Left lung (tissue), 14 donors: ENCODE measurements at places on chromosomes 1 and 21.

DNA sequence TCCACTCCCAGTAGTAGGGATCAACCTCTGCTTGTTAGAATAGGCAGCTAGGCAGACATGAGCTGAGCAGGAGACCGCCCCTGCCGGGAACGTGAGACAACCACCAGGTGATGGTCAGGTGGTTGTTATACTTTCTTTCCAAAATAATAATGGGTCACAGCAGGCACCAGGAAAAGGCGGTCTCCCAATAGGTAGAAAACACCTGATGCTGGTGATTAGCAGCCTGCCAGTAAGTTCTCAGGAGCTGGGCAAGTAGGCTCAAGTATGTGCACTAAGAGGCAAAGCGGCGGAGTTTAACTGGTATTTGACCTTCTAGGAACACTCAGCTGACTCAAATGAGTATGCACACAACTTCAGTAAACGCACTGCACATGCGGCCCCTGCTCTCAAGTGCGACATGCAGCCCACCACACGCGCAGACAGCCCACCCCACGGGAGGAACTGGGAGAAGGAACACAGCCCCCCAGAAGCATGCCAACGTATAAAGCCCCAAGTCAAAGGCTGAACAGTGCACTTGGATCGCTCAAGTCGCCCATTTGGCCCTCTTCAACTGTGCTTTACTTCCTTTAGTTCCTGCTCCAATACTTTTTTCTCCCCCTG lies 80.0 kb downstream of the DESI2 start:
- peak; percentile 55 for DNase-seq

DNA sequence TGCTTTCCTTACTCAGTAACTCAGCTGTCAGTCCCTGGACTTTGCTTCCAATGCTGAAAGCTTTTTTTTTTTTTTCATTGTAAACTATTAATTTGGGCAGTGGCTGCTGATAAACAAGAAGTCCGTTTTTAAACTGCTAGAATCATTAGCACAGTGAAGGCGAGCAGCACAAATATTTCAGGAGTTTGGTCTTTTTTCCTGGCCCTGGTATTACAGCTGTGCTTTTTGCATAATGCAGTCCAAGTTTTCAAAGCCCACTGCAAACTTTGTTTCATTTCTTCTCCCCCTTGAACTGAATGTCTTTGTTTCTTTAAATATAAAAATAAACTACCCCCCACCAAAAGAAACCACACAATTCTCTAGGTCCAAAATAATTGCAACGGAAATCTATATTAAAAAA lies 6.6 kb downstream of the GLIS1 start:
- DNase-seq: no peak

GRCh38 chr21:41438425-41439113 lies 12.5 kb downstream of the MX1 start:
- DNase-seq: no peak

GRCh38 chr1:241518476-241519307 lies 863 bp downstream of the FH start:
- DNase-seq: peak; percentile 5

GRCh38 chr1:160363951-160364735 lies 2.7 kb upstream of the NHLH1 start:
- DNase-seq: no peak

GRCh38 chr1:165875171-165875570 lies 47.8 kb downstream of the UCK2 start:
- no peak for DNase-seq

- DNase-seq: no peak
Observed at GRCh38 chr1:180982422-180982821, 40.2 kb downstream of the STX6 start.

DNA sequence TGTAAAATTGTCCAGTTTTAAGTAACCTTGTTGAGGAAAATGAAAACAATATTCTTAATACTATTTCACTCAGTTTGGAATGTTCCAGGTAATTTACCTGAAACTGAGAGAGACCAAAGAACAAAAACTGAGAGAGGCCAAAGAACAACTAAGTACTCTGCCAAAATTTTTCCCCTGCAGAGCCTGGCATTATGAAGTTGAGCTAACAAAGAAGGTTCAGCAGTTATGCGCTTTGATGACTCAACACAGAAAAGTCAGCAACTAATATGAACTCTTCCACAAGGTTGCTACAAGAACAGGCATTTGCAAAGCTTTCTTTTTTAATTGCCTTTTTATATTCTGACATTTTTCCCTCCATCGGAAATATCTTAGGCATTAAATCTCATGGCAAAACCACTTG lies 270.9 kb downstream of the CHRM3 start:
- no peak for DNase-seq

GRCh38 chr1:192516776-192517297 lies 58.7 kb upstream of the RGS1 start:
- no peak for DNase-seq

- no peak for DNase-seq
Observed at GRCh38 chr1:77037038-77037437, 169.8 kb downstream of the ST6GALNAC5 start.
